ENCODE measurements at places on chromosomes 12 and 14.

- no peak for DNase-seq
Observed at GRCh38 chr12:1644534-1645438, 15.8 kb downstream of the WNT5B start.

GRCh38 chr14:101127224-101127623 lies 223.7 kb upstream of the RTL1 start:
- DNase-seq, result no peak

DNA sequence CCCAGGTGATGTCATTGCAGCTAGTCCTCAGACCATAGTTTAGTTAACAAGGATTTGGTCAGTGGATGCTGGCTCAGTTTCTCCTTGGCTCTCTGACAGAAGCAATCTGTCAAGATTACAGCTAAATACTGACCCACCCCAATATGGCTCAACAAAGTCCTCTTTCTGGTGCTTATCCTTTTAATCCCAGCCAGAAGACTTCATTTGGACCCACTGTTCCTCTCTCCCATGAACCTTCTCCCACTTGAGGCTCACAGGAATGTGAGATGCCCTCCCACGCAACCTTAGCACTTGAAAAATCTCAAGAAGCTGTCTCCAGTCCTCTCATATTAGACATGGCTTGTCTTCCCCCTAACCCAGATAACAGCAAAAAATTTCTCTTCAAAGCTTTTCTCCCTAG lies 47.7 kb downstream of the C12orf50 start:
- no peak for DNase-seq

DNA sequence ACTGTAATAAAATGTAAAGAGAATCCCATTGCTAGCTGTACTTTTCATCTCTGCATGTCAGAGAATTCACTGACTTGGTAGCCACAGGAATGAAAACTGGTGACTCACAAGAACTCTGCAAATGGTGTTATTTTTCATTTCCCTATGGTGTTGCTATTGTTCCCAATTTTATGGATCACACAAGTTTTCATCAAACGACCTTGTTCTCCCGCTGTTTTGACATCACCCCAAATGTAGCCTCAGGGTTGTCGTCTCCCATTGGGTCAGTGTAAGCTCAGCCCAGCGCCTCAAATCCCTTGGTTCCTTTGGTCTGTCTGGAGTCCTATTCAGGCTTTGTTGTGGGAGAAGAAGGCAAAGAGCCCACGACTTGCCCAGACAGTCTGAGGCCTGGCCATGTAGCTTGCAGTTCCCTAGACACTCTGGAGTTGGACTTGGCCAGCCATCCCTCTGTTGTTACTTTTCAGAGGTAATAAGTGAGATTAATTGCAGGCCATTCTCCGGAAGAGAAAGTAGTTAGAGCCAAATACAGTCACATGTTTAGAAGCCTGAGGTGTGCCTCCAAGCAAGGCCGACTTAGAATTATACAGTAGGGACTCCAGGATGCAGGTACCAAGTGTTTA lies 159.2 kb downstream of the TGFB3 start:
- DNase-seq, result peak; percentile 21

Data from H54 (cell line).